NCI-H1417 treated with DMSO at 0.1 percent for 48 hours (cell line): ENCODE measurements at places on chromosomes 5 and 9.

DNA sequence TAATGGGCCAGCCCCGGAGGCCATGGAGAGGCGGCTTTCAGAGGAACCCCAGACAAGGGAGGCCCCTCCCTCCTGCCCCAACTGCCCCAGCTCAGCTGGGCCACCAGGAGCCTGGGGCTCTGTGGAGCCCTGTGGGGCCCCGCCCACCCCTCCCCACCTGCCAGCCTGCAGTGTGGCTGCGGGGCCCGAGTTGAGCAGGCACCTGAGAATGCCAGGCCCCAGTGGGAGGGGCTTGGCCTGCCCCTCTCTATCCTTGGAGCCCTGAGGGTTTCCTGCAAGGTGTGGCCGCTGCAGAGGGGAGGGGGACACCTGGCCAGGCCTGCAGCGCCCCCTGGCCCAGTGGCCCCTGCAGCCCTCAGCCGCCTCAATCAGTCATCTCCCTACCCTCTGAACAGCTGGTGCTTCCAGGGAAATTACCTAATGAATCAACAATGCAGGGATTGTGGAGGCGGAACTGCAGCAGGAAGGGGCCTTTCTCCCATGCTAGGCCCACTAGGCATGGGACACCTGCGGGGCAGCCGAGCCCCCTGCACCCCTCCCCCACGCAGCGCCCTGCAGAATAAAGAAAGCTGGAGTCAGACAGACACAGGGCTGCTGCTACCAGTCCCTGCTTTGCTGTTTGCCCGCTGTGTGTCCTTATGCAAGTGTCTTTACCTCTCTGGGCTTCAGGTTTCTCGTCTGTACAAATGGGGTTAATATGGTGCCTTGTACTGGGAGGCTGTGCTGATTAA lies 48.0 kb downstream of the LMX1B start:
- DNase-seq = no peak

- DNase-seq = no peak
Observed at GRCh38 chr5:98461485-98461884, 312.0 kb upstream of the RGMB start.

DNA sequence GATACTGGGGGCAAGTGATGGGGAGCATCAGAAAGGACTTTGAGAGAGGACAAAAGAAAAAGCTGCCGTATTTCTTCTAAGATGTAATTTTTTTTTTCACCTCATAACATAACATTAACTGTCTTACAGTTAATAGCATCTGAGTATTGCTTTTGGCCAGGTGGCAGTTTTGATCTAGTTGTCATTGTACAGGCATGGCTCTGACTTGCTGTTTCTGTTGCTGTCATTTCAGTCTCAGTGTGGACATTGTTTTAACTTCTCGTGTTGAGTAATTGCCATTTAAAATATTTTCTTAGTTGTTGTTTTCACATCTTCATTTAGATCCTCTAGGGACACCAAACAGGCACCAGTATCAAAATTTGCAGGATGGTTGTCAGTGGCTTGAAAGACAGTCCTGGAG lies 12.4 kb downstream of the SMAD5 start:
- no peak for DNase-seq

DNA sequence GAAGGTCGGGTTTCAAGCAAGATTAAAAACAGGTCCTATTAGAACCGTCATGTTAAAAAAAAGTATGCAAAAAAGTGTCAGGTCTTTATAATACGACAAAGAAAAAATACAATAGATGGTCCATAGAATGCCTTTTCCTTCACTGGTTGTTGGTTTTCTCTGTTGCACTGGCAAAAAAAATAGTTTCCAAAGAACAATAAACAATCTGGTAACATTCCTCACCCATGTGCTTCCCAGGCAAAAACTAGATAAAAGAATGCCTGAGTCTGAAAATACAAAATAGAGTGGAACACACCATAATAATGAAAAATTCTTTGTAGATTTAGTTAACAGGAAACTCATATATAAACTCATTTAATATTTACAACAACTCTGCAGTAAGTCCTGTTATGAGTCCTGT lies 590.0 kb upstream of the DMAC1 start:
- DNase-seq = no peak

- DNase-seq = no peak
Observed at GRCh38 chr5:159345336-159345735, 15.0 kb upstream of the IL12B start.

DNA sequence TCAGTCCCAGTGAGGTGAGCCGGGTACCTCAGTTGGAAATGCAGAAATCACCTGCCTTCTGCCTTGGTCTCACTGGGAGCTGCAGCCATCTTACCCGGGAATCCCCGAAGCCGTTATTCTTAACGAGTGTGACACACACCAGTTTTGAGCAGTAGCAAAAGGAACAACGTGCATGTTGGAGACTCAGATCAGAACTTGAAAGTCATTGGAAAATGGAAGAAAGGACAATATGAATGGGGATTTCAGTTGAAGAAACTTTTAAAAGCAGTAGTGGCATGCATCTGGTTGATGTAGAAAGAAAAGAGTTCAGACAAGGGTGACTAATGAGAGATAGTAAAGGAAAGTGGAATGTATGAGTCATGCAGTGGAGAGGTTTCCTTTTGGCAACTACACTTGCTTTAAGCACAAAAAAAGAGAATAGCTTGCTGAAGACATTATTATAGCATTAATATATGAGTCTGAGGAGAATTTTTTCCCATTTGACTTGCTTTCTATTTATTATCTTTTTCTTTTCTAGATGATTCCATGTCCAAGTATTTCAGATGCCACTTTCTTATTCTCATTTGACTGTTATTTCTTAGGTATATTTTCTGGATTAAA lies 44.4 kb upstream of the ANKDD1B start:
- no peak for DNase-seq

DNA sequence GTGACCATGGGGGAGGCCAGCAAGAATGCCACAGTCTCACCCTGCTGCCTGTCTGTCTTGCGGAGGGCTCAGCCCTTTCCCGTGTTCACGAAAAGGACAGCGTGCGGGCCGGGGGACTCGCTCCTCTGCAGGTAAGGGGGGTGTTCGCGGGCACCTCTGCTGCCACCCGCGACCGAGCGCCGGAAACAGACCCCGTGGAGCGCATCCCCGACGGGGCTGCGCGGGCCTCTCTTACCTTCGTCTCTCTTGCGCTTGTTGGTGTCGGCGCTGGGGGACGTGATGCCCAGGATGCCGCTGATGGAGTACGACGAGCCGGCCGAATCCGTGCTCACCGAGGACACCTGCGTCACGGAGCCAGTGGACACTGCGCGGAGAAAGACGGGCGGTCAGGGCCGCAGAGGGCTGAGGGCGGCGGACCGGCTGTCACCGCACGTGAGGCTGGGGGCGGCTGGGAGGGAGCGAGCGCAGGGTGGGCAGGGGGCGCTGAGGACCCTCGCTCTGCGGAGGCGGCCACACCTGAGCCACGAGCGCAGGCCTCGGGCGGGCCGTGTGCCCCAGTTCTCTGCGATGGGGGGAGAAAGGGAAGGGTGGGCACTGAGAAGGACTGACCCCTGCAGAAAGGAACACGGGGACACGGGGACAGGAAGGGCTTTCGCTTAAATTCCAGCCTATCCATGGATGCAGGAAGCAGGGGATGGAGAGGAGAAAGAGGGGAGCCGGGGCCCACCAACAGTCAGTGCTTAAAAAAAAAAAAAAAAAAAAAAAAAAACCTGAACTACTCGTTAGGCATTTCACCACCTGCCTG lies 31.5 kb downstream of the PAX5 start:
- no peak for DNase-seq

GRCh38 chr5:58970766-58971165 lies 387.9 kb downstream of the RAB3C start:
- no peak for DNase-seq

DNA sequence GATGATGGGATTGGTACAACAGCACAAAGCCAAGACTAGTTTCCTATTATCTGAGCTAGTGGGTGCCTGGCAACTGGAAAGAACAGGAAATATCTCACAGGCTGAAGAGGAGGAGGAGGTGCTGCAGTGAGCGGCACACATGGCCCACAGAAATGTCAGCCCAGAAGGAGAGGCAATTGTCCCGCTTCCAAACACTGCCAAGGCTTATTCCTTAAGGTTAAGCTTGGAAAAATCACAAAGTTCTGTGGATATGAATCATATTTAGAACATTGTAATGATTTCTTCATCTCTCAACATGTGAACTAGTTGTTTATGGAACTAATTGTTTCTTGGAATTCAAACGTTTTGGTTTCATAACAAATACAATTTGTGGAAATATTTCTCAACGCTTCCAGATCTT lies 1019.5 kb upstream of the SEMA6A start:
- DNase-seq = no peak

- DNase-seq = no peak
Observed at GRCh38 chr5:80219391-80219790, 36.5 kb downstream of the SERINC5 start.

GRCh38 chr5:131182839-131183238 lies 12.1 kb downstream of the LYRM7 start:
- DNase-seq = no peak

- no peak for DNase-seq
Observed at GRCh38 chr5:113042491-113043243, 66.1 kb downstream of the DCP2 start.

GRCh38 chr5:151504006-151504405 lies 56.6 kb downstream of the SLC36A1 start:
- no peak for DNase-seq

GRCh38 chr5:14476786-14477435 lies 104.7 kb upstream of the OTULINL start:
- DNase-seq = no peak
